GM12878 (cell line): ENCODE measurements at places on chromosomes 13 and 19. TPM values are rescaled to one million over a fixed set of nuclear protein-coding genes. Genes with fewer than 3 reads are reported as not detected.

DNA sequence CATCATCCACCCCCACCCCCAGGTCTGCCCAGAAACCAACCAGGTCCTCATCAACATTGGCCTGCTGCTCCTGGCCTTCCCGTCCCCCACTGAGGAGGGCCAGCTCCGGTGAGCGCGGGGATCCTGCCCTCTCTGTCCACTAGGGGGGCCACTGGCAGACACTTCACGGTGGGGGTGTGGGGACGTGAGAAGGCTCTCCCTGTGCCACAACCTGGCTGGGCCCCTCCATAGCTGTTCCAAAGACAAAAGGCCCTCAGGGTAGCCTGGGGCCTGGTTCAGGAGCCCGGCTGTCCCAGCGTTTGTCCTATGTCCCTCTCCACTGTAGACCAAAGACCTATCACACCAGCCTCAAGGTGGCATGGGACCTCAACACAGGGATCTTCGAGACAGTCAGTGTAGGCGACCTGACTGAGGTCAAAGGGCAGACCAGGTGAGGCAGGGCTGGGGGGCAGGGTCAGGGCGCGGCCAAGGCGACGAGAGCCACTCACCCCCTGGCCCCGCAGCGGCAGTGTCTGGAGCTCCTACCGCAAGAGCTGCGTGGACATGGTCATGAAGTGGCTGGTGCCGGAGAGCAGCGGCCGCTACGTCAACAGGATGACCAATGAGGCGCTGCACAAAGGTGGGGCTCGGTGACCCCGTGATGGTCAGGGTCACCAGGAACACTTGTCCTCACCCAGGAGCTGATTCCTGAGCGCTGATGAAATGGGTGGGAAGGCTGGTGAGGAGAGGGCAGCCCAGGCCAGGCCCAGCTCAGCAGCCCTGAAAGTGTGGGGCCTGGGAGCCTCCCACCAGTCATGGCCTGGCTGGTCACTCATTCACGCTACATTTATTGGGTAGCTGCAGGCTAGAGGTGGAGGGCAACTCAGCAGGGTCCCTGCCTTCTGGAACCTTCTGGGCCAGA lies 7.9 kb downstream of the DCAF15 start:
- DNase-seq, result no peak

OR7C1 gene
- not detected in 2 replicates for total RNA-seq

DNA sequence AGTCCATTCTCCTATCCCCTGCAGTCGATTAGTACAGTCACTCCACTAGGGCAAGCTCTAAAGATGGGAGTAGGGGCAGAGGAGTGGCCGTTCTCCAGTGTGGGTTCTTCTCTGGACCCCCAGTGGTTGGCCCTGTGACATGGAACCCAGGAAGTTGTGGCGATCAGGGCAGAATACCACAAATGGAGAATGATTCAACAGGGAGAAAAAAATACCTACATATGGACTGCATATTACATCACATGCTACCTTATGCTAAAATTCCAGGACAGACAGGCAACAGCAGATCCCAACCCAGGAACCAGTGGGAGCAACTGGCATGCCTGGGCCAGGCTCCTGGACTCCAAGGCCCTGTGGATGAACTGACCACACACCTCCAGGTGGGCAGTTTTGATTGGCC lies 20.4 kb downstream of the POU2F2 start:
- no peak for DNase-seq

C19orf33 gene
- not detected in 2 replicates for total RNA-seq

CATSPERD gene
- total RNA-seq, result 0.10 TPM in 1 of 2 replicates, not detected in the other

DNA sequence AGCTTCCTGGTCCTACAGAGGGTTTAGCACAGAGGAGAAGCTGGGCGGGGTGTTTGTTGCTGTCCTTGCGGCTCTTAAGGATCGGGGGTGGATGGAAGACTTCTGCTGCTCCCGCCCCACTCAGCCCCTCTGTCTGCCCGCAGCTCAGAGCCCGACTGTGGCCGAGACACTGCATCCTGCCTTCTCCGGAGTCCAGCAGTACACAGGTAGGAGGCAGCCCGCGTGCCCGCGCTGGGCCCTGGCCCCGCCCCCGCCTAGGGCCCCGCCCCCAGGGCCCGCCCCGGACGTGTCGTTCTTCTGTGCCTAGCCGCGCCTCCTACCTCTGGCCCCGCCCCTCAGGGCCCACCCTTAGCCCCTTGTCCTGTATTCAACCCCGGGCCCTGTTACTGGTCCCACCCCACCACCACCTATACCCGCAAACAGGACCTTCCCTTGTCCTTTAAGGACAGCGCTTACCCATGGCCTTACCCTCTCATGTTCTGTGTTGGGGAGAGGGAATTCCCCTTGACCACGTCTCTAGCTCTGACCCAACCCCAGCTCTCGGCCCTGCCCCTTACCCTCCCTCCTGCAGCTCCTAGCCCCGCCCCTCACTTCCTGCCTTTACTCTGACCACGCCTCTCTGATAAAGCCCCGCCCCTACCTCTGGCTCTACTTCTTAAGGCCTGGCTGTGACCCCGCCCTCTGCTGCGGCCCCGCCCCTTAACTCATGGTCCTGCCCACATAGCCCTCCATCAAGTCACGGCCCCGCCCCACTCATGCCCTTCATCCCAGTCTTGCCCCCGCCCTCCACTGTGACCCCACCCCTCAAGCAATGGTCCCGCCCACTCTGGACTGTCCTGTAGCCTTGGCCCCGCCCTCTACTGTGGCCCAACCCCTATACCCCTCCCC lies 60.5 kb downstream of the CELF5 start:
- DNase-seq, result no peak

- DNase-seq, result no peak
Measured at GRCh38 chr13:45598597-45598996, 16.9 kb downstream of the ERICH6B start.

CCL25 gene
- 10.4 and 11.3 TPM in 2 replicates for total RNA-seq

CLN5 gene
- 13.1 and 15.0 TPM in 2 replicates for total RNA-seq

- DNase-seq, result no peak
Measured at GRCh38 chr13:65300220-65300619, 1929.9 kb downstream of the PCDH9 start.

- DNase-seq, result no peak
Measured at GRCh38 chr13:20826843-20827560, 53.2 kb upstream of the EEF1AKMT1 start.
